ENCODE measurements at places on chromosomes 5 and 9.

DNA sequence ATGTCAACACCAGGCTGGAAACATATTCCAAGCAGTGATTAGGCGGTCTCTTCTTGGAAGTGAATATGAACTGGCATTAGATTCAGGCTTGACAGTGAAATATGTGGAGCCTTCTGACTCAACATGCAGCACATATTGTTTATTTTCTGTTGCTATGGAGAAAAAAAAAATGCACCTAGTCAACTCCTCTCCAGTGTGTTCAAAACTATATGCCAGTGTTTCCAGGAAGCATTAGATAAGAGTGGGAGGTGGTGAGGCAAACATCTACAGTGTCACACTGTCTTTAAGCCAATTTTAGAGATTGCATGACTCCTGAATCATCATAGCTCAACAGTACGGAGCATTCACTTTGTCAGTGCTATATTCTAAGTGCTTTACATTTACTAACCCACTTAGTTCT is 117.9 kb downstream of the HCN1 start:
- no peak for DNase-seq

DNA sequence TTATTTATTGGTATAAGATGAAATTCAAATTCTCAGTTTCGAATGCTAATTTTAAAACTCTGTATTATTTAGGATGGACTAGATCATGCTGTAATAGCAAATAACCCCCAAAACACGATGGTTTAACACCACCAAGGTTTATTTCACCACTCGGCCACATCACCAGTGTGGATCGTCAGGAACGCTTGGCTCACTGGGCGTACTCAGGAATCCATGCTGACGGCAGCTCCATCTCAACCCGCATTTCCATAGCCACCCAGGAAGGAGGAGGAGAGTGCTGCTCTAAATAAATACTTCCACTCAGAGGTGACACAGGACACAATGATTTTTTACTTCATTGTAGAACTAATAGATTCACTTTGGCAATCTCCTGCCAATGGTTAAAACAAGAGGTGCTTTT is 347.4 kb downstream of the SH3GL2 start:
- DNase-seq: no peak

DNA sequence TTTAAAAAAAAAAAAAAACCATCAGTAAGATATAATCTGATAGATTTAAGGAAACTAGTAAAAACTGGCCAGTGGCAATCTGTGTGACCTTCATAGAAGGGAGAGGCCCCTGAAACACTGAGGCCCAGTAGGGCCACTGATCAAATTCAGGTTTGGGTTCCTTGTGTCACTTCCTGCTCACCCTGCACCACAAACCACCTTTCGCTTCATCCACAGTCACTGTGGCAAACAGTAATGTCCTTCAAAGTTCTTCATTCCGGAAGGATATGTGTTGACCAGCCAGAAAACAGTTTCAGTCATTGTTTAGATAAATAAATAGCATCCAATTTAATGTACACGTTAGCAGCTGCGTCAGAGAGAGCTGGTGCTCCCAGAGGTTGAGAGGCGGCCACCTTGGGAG is 222.1 kb downstream of the CFAP90 start:
- no peak for DNase-seq

- DNase-seq: no peak
These were observed 57.6 kb downstream of the SPOCK1 start for GRCh38 chr5:137441476-137441875.

GRCh38 chr9:136936645-136937170 is 7.8 kb downstream of the FBXW5 start:
- no peak for DNase-seq

- DNase-seq: peak; percentile 76
These were observed 5.3 kb downstream of the SLC36A3 start for GRCh38 chr5:151298063-151298855.

GRCh38 chr5:153516504-153517240 is 26.2 kb downstream of the GRIA1 start:
- DNase-seq: no peak

GRCh38 chr9:19782005-19782404 is 6.8 kb downstream of the SLC24A2 start:
- no peak for DNase-seq

- peak; percentile 34 for DNase-seq
These were observed 663.7 kb upstream of the MEF2C start for GRCh38 chr5:89546657-89547056.

GRCh38 chr5:118548761-118549720 is 439.3 kb downstream of the DTWD2 start:
- peak; percentile 3 for DNase-seq

- DNase-seq: peak; percentile 88
These were observed 4.3 kb downstream of the LCP2 start for GRCh38 chr5:170293273-170293672.

DNA sequence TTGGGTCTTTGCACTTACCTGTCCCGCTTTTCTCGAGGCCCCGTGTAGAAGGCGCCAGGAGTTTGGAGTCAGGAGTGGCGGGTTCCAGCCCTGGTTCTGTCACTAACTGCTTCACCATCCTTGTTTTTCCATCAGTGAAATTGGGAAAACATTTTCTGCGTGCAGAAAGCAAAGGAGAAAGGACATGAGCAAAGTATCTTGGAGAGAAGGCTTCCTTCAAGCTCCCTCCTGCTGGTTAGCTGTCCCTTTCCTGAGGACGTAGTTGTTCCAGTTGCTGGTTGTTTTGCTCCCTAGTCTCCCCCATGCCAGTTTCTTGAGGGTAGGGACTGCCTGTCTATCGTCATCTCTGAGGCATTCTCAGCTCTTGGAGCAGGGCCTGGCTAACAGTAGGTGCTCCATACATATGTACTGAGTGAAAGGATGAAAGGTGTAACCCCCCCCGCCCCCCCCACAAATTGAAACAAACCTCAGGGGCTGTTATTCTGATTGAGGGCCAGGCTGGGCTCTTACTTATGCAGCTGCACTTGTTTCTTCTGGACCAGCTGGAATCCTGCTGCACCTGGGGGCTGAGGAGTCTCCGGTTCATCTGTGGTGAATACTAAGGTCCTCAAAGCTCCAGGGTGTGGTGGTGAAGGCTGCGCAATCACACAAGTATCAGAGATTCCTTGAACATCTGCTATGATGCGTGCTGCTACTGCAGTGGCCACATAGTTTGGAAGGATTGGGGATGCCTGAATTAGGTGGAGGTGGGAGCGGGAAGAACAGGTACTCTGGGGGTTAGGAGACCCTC is 1.0 kb downstream of the SMIM3 start:
- no peak for DNase-seq
